WERI-Rb-1 (cell line): ENCODE measurements at places on chromosomes 13 and 19.

DNA sequence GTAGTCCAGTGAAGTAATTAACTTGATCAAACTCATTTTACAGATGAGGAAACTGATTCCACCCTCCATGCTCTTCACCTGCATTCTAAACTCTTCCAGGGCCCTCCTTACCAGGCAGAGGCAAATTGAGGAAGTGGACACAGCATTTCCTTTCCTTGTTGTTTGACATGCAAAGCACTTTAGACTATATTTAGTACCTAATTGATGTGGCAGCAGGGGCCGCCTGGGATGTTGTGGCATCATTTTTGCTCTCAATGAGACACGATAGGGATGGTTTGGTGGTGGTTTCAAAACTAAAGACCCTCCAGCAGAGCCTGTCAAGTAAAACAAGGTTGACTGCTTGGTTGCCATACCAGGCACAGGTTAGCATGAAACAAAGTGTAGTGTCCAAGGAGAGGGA is 7.9 kb downstream of the SIPA1L3 start:
- DNase-seq: no peak

GRCh38 chr19:30107251-30107650 is 165.2 kb downstream of the URI1 start:
- DNase-seq: no peak

- DNase-seq: no peak
Observed at GRCh38 chr19:16520074-16520973, 21.9 kb downstream of the CHERP start.

DNA sequence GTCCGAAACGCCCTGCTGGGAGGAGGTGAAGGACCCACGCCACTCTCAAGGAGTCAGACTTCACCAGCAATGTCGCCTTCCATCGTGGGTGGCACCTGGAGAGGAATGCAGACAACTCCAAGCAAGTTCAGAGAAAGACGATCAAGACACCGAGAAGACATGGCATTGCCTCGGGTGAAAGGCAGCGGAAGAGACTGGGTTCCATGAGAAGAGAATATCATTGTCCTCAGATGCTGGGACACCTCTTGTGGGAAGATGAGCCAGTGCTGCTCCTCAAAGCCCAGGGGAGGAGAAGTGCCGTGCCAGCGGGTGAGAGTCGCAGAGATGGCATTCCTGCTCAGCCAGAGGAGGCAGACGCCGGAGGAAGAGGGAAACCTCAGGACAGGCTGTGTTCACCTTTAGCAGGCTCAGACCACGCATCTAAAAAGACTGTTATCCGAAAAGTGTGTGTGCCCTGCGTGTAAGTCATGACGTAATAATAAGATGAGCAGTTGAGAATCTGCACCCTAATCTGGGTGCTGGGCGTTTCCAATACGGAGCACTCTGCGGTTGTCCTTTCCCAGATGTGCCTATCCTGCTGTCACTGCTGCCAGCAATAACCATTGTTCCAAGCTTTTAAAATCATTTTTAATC is 144.6 kb upstream of the SPACA7 start:
- DNase-seq: peak; percentile 3

DNA sequence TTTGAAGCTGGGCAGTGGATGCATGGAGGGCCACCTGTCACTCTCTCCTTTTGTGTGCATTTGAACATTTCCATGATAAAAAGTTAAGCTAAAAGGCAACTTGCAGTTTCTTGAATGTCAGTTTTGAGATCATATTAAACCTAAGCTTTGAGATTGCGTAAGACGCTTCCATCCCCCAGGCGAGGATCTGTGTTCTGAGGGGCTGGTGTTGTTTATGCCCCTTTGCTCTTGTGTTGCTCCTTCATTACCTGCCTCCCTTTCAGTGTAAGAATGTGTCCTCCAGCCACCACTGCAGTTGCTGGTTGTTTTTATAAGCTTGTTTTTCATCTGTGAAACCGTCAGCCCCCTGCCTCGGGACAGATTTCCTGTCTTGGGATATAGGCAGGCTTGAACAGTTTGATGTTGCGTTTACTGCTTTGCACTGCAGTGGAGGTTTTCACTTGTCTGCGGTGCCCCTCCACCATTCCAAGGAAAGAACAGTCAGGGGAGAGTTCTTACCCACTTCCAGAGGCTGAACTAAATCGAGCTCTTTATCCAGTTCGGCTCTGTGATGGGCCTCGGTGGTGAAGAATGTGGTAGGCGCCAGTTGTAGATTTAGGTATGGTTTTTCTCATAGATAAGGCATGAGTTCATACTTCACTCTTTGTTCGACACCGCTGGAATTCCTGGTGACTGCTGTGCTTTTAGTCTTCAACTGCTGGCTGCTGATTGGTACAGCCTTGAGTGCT is 96.8 kb downstream of the ARHGEF7 start:
- no peak for DNase-seq

GRCh38 chr19:36604656-36605100 is 435 bp upstream of the ZNF382 start:
- DNase-seq: peak; percentile 76

DNA sequence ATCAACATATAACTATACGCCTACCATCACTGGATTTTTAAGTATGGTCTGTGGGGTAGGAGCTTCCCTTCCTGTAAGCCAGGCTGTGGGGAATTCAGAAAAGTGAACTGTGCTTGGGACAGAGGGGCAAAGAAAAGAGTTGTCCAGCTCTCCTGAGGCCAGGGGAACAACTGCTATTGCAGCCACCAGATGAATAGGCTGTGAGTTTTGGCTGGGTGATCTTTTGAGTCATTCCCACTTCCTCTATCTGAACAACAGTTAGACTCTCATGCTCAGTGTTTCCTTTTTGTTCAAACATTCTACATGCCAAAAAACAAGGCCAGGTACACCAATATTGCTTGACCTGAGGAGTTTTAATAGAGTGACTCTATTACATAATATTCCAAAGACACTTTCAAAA is 426.2 kb upstream of the DACH1 start:
- no peak for DNase-seq

- DNase-seq: no peak
Observed at GRCh38 chr19:15250640-15250993, 18.4 kb upstream of the EPHX3 start.

DNA sequence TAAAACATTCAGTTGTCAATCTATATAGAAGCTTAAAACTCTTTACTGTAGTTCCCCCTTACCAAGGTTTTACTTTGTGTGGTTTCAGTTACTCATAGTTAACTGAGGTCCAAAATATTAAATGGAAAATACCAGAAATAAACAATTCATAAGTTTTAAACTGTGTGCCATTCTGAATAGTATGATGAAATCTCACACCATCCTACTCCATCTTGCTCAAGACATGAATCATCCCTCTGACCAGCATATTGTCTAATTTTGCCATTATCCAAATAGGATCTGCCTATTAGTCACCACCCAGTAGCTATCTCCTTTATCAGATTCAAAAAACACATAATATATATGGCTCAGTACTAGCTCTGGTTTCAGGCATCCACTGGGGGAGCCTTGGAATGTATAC is 22.4 kb downstream of the ZNF571 start:
- DNase-seq: no peak

GRCh38 chr19:2834294-2834871 is 6.9 kb upstream of the ZNF555 start:
- no peak for DNase-seq

- DNase-seq: no peak
Observed at GRCh38 chr13:101230271-101230890, 185.9 kb downstream of the NALCN start.

DNA sequence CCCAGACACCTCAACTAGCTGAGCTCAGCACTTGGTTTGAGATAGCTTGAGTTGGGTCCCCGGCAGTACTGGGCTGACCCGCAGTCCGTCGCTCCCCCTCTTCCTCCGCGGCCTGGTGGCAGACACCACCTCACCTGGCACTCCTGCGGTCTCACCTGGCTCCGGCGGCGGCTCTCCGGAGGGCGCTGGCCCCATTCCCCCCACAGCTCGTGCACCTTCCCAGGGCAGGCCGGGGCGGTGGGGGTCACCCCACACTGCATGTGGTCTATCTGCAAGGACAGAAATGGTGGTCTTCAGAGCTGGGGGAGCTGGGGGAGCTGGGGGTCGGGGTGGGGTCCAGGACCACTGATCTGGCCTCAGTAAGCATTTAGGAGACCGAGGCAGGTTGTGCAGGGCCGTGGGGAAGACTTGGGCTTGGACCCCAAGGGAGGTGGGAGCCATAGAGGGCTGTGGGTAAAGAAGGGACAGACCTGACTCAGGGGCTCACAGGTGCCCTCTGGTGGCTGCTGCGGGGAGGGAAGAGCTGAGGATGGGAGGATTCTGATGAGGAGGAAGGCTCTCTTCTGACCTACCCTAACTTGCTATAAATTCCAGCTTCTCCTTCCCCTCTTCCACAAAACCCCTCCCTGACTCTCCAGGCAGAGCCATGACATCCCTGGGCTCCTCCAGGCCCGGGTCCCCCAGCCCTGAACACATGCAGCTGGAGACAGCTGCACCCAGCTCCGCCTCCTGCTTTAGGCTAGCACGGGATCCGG is 6.7 kb upstream of the PLIN4 start:
- DNase-seq: peak; percentile 69

DNA sequence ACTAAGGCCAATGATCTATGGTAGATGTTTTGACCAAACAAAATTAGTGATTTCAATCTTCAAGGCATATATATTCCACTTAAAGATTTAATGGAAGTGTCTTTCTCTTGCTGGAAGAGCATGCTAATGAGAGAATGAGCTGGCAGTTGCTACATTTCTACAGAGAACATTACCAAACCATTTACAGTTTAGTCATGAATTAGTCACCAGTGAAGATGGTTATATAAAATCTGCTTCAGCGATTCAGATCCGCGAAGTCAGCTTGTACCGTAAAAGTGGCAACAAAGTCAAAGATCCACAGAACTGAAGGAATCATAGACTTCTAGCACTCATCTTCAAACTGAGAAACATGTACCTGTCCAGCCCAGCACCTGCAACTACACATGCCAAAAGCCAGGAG is 156.3 kb downstream of the SLITRK5 start:
- no peak for DNase-seq

DNA sequence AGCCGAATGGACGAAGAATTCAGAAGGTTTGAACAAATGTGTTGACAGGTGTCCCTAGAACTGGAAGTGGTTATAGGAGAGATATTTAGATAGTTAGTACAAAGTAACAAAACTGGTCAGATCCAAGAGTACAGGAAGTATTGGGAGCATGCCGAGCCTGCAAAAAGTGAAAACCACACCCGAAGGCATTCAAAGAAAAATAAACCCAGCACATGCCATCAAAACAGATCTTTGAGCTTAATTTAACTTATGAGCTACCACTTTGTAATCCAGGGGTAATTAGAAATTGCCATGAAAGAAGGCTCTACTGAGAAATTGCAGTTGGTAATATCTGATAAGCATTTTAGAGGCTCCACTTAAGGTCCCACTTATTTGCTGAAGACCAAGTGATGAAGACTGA is 214.2 kb downstream of the DNAJC15 start:
- DNase-seq: no peak
